ENCODE measurements at places on chromosomes 7 and 10.

- no peak for DNase-seq
Observed at GRCh38 chr10:86665868-86666267, 2.4 kb upstream of the LDB3 start.

- no peak for DNase-seq
Observed at GRCh38 chr7:94245500-94245899, 149.2 kb upstream of the COL1A2 start.

GRCh38 chr7:64997927-64998391, 7.1 kb upstream of the ZNF117 start:
- peak; percentile 41 for DNase-seq

GRCh38 chr10:101047268-101047667, 14.5 kb upstream of the KAZALD1 start:
- DNase-seq, result no peak

DNA sequence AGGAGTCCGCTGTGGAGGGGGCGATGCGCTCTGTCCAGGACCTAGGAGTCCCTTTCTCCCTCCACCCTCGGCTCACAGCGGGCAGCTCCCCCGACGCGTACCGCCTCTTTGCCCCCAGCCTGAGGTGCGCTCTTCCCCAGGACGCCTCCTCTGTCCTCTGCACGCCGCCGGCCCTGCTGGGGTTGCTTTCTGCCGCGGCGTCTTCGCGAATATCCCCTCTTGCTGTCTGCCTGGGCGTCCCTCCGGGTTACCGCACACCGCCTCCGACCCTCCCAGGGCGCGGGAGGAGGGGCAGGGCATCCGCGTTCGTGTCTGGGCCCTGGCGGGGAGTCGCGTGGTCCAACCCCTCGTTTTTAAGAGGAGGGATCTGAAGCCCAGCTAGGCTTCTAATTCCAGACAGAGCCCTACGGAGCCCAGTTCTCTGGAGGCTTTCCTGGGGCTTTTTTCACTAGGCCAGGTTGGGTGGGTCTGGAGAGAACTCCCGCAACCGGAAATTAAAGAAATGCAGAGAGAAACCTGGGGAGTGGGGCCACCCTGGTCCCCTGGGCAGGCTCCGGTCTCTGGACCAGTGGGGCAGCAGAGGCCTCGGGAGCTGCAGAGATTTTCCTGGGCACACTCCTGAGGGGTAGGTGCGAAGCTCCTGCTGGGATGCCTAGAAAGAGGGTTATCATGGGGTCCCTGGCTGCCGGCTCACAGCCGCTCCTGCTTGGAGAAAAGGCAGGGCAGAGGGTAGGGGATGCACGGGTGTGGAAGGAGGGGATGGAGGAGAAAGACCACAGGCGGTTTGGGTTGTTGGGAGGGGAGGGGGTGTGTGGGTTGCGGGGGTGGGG, 166.9 kb downstream of the UBE2H start:
- DNase-seq, result no peak

- DNase-seq, result no peak
Observed at GRCh38 chr10:69483963-69484362, 32.7 kb downstream of the TSPAN15 start.

- peak; percentile 88 for DNase-seq
Observed at GRCh38 chr7:43647339-43647672, 64.4 kb downstream of the STK17A start.

- peak; percentile 63 for DNase-seq
Observed at GRCh38 chr10:60032723-60033122, 126.4 kb upstream of the CCDC6 start.

- DNase-seq, result peak; percentile 89
Observed at GRCh38 chr10:132319853-132320653, 11.9 kb upstream of the LRRC27 start.

DNA sequence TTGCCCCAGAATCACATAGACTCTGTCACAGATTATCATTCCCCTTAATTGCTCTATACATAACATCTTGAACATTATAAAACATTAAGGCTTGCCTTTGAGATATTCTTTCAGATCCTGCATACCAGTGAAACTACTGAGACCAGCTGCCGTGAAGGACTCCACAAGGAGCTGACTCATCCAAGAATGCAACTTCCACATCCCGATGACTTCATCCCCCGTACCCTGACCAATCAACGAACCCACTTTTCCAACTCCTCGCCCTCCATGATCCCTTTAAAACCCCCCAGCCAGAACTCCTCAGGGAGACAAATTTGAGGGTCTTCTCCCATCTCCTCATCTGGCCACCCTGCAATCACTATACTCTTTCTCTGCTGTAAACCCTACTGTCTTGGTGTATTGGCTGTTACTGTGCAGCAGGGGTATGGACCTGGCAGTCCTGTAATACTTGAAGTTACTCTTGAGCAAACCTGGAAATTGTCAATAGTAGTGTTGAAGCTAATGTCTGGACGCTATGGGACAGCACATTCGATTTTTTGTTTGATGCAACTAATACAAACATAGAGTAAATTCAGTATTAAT, 49.8 kb downstream of the HTR5A start:
- DNase-seq, result peak; percentile 8

DNA sequence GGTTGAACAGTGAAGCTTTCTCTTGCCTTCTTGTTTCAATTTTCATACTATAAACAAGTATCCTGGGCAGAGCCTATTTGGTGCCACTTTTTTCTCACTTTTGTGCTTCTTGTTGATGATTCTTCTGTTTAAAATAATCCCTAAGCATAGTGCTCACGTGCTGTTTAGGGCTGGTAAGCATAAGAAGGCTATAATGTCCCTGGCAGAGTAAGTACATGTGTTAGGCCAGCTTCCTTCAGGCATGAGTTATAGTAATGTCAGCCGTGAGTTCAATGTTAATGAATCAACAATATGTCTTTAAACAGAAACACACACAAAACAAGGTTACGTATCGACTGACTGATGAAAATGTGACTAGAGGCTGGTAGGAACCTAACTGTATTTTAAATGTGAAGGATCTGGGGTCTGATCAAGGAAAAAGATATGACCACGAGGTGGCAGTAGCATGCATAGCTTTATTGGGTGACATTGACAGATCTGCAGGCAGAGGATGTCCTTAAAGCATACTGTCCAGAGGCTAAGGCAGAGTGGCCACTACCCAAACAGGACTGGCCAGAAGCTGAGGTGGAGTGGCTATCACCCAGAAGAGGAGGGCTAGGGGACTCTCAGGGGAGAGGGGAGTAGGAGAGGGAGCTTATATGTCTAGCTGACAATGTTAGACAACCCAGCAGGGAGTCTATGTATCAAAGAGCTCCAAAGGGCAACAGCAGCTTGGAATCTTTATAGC, 113.7 kb downstream of the BRAF start:
- peak; percentile 56 for DNase-seq

- DNase-seq, result peak; percentile 37
Observed at GRCh38 chr10:128078136-128078969, 47.9 kb downstream of the MKI67 start.

DNA sequence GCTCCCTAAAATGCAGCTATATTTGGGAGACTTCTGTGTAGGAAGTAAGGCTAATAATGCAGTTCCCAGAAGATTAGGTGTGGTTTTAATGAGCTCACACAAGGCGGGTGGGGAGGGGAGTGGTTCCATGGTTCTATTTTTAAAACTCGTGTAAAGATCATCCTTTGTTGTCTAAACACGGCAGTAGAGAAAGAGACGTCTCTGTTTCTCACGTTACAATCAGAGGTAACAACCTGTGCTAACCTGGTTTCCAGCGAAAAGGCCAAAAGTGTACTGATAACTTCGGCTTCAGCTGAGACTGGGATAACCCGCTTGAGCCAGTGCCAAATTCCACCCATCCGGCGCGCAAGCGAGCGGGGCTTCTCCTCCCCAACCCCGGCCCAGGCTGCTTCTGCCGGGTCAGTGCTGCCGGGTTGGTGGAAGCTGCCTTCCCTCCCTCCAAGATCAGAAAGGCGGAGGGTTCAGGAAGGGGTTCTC, 2.5 kb upstream of the MAP3K8 start:
- DNase-seq, result peak; percentile 47

DNA sequence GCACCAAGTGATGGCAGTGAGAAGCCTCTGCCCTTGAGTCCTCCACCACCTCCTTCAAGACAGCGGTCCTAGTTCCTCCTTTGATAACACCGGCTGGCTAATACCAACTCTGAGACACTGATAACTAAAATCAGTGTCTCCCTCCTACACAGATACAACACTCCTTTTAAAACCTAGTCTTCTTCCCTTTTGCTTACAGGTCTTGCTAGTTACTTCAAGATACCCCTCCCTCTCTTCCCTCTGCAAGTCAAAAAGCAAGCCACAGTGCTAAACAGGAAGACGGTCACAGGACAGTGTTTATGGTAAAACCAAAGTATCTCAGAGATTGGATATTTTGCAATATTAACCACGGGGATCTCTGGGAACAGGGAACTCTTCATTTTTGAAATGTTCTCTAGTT, 4.6 kb downstream of the AKR1B1 start:
- no peak for DNase-seq

DNA sequence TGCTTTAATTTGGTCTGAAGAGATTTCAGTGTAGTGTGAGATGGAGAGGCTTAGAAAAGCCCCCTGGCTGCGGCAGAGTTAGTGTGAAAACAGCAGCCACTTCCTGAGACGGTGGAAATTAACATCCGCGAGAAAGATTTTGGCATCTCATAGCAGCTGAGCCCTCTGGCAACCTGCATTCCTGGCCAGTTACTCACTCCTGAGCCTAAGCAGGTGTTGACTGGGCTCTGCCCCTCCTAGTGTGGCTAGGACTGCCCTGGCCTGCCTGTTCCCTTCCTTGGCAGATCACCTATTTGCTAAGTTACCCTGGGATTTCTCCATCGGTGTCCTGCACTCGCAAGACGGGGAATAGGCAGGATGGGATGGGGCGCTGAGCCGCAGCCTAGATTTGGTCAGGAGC, 57.6 kb upstream of the LMTK2 start:
- no peak for DNase-seq

GRCh38 chr10:103816431-103816830, 38.9 kb downstream of the SH3PXD2A start:
- peak; percentile 26 for DNase-seq

- no peak for DNase-seq
Observed at GRCh38 chr7:144776447-144776846, 59.4 kb downstream of the TPK1 start.

DNA sequence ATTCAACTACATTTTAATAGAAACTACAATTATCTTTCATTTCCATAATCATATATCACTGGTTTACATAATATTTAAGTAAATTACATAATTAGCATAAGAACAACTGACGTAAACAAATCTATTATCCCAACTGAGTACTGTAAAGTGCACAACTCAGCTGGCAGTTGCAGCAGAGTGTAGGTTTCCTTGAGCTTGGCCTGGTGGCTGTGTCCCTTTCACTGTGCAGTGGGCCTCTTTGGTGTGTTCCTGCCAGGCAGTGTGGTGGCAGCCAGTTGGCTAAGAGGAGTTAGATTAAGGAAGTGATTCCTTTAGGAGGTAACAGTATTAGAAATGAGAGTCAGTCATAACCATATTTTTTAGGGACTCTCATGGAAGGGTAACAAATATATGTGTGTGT, 7.0 kb downstream of the NRG3 start:
- DNase-seq, result no peak

DNA sequence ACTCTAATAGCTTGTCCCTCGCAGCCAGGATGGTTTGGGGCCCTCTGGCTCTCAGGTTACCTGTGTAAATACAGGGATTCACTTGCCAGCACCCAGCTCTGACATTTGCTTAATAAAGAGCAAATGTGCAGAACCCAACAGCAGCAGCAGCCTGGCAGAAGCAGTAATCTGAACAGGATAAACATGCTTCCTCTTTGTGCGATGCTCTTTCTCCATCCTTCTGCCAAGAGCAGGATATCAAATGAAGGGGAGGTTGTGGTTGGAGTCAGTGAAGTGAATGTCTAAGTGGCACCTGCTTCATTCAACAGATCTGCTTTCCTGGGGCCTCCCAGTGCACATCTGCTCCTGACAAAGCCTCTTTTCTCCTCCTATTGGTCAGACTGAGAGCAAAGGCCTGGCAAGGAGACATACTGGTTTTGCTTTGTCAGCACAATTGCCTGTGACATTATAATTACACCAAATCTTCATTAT, 130.3 kb downstream of the NRF1 start:
- no peak for DNase-seq

DNA sequence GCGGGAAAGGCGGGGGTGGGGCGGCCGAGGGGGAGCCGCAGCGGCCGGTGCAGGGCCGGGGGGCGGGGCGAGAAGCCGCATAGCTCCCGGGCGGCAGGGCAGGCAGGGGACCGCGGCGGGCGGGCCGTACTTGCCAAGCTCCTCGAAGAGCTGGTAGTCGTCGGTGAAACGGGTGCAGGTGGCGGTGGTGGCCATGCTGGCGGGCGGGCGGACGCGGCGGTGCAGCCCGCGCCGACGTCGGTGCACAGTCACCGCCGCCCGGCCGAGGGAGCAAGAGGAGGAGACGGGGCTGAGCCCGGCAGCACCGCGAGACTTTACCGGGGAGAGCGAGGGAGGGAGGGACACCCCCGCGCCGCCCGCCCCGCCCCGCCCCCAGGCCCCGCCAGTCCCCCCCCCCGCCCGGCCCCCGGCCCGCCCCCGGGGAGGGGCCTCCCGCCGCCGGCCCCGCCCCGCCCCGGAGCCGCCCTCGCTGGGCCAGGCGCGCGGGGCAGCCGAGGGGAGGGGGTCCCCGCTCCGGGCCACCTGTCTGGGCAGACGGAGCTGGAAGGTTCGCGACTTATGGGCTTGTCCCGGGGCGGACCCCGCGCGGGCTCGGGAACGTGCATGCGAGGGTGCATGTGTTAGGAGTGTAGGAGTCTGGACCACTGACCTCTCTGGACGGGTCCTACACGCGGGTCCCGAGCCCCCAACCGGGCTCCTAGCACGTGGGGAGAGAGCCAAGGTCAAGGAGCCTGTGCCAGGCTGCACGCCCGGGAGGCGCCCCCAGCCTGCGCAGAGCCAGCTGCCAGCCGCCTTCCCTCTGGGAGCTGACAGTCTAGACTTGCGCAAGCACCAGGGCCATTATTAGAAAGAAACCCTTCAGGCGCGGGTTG, at the start of gene CAMK2G:
Gene CAMK2G, minus strand, starts transcription at position 289 of the 872 bp plus-strand sequence. Its CDS starts 94 bp downstream, at position 195.
- peak; percentile 90 for DNase-seq

DNA sequence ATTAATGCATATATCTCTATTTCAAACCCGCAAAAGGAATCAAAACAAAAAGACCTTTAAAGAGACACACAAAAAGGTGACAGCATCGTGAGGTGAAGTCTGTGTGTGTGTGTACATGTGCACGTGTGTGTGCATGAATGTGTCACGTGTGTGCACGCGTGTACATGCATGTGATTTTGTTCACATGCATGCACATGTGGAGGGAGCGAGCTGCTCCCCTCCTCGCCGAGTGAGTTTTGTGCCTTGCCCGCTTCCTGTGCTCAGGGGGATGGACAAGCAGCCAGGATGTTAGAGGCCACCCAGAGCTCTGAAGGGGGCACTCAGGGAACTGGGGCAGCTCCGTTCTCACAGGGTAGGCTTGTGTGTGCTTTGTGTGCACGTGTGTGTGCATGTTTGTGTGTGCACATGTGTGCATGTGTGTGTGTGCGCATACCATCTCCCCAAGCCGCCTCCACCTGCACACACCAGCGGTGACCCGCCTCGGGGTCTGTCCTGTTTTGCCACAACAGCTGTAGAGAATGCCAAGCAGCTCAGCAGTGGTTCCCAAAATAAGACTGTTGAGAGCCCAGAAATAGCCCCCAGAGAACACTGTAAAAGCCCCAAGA, 191.2 kb downstream of the PTPRN2 start:
- DNase-seq, result no peak

DNA sequence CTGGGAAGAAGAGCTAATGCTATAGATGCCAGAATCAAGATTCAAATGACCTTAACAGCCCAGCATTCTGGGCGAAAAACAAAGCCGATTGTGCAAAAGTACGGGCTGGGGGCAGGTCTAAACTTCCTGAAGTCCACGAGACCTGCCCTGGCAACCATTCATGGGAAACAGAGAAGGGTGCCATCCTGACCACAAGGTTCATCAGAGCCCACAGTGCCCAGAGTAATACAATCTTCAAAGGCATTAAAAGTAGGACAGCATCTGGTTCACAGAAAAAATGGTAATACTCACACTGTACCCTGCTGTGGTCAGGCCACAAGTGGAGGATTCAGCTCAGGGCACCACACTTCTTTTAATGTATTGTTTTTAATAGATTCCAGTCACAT, 36.1 kb downstream of the SORBS1 start:
- DNase-seq, result no peak
